ENCODE measurements at places on chromosomes 6 and 20. TPM values are rescaled to one million over a fixed set of nuclear protein-coding genes. Genes with fewer than 3 reads are reported as not detected.

DNA sequence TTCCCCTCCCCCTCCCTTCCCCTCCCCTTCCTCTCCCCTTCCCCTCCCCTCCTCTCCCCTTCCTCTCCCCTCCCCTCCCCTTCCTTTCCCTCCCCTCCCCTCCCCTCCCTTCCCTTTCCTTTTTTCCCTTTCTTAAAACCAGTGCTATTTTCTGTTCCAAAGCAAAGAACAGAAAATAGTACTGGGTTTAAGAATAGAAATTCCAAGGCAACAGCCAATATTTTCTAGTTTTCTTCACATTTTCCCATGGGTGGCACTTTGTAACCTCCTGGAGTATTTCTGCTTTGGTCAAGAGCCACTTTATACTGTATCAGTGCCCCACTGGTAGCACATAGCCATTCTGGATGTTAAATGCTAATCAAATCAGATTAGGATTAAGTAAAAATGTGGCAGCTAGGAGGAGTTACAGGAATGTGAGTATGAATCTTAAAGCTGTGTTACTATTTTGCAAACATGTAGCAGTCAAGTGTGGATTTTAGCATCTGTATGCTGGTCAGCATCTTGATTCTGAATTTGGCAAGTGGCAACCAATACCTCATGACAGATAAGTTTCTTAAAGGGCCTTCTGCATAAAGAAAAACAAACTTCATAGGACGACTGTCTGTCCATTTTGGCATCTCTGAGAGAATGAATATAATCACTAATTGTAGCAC lies 126.4 kb downstream of the CEP57L1 start:
- no peak for DNase-seq
- H3K36me3 ChIP-seq = no peaks in the 10 kb centered on the region
- no peak overlapping the region for H3K4me3 ChIP-seq
- H3K27ac ChIP-seq = no peak overlapping the region
- peaks cover 16% of the 10 kb centered on the region for H3K27me3 ChIP-seq
- peaks cover 26% of the 10 kb centered on the region for H3K4me1 ChIP-seq

DNA sequence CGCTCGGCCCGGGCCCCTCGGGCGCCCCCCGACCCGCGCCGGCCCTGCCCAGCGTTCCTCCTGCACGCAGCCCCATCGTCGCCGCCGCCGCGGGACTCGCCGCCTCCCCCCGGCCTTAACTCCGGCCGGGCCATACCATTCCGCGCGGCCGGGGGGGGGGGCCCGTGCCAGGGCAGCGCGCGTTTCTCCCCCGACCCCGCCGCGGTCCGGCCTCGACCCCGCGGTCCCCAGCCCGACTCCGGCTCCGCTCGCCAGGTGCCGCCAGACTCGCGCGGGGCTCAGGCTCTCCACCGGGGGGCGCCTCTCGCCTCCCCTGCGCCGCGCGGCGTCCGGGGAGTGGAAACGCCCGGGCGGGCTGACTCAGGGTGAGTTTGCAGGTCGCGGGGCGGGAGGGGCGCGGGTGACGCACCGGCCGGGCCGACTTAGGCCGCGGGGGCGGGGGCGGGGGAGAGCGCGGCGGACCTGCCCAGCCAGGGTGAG lies at the start of gene SRXN1:
SRXN1 (minus strand) TSS at position 91 of the 480 bp plus-strand sequence; CDS start at position 76, 15 bp downstream.
- peaks cover 15% of the 10 kb centered on the region for H3K27me3 ChIP-seq
- H3K36me3 ChIP-seq = peaks cover 16% of the 10 kb centered on the region
- DNase-seq = peak; percentile 88
- H3K4me3 ChIP-seq = peak within 1 kb of the TSS; percentile 82
- H3K27ac ChIP-seq = peak within 1 kb of the TSS; percentile 85

DNA sequence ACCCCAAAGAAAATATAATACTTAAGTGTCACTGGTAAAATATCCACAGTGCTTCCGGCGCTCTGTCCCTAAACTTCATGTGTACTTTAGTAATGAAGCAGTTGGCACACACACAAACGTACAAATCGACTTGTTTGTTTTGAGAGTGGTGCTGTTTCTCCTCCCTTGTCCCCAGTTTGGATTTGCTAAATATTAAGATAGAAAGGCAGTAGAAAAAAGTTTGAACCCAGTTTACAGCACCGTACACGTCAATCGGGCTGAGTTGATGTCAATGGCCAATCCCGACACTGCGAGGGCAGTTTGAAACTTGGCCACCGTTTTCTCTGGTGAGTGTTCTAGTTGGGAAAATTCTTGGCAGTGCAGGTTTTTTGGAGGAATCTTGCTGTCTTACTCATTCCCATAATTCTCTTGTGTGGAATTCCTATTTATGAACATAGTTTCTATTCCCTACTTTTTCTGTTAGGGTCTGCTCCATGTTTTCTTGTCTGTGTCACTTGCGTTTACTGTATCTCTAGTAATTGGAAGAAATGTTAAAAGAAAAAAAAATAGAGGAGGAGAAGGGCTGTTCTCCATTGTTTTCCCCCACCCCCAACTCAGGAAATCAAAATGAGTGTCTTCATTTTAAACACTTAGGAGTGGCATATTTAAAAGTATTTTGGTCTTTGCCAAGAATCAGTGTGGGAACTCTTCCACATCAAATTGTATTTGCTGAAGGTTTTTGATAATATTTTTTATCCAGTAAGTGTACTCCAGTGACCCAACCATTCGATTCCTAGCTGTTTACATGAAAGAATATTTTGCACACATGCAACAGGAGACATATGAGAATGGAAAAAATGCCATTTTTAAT lies 72.3 kb downstream of the OR2B2 start:
- no peak overlapping the region for H3K4me3 ChIP-seq
- H3K4me1 ChIP-seq = peaks cover 23% of the 10 kb centered on the region
- H3K36me3 ChIP-seq = peaks cover 19% of the 10 kb centered on the region
- peak; percentile 67 for DNase-seq

GRCh38 chr6:150230164-150230561 lies 87.3 kb downstream of the PPP1R14C start:
- H3K36me3 ChIP-seq = peaks cover 10% of the 10 kb centered on the region
- DNase-seq = no peak
- H3K27me3 ChIP-seq = peaks cover 30% of the 10 kb centered on the region
- no peak overlapping the region for H3K4me3 ChIP-seq

CDSN gene
- total RNA-seq = not detected

DEFB115 gene
- total RNA-seq = not detected
